ENCODE measurements at places on chromosomes 5 and 9.

GRCh38 chr5:4383518-4384198 lies 756.5 kb upstream of the ADAMTS16 start:
- no peak for DNase-seq

GRCh38 chr9:88378317-88378716 lies 9.9 kb upstream of the SPIN1 start:
- DNase-seq: no peak

GRCh38 chr5:134430001-134430569 lies 18.4 kb upstream of the CDKN2AIPNL start:
- DNase-seq: no peak

DNA sequence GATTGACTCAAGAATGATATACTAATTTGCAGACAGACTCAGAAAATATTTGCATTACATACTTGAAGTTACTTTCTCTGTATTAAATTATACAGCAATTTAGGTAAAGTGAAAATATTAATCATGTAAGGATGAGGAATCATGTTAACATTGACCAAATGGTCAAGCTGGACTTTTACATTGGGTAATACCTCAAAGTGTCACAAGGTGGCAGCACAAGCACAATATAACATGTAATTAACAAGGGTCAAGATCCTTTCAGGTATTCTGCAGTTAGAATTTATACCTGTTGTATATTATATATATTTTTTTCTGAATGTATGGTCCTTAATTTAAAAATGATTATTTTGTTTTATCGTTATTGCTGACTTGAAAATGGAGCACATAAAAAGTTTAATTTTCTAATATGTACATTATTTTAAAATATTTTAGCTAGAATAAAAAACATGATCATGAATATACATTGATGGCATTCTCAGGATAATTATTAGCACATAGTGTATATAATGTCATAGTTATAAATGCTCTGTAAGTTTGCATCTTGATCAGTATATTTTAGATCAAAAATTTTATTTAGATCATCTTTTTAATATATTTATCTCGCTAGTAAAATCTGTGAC lies 8.6 kb downstream of the HAPLN1 start:
- no peak for DNase-seq

DNA sequence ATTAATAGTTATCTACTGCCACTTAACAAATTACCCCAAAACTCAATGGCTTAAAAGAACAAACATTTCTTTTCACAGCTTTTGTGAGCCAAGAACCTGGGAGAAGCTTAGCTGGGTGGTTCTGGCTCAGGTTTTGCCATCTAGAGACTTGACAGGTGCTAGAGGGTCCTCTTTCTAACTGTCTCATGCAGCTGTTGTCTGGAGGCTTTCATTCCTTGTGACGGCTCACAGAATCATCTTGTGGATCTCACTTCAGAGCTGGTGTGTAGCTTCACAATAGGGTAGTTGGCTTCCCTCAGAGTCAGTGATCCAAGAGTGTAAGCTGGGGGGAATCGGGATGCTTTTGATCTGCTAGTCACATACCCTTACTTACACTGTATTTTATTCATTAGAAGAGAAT lies 81.2 kb upstream of the APC start:
- no peak for DNase-seq

- no peak for DNase-seq
Observed at GRCh38 chr5:110109667-110110066, 419.9 kb downstream of the MAN2A1 start.

DNA sequence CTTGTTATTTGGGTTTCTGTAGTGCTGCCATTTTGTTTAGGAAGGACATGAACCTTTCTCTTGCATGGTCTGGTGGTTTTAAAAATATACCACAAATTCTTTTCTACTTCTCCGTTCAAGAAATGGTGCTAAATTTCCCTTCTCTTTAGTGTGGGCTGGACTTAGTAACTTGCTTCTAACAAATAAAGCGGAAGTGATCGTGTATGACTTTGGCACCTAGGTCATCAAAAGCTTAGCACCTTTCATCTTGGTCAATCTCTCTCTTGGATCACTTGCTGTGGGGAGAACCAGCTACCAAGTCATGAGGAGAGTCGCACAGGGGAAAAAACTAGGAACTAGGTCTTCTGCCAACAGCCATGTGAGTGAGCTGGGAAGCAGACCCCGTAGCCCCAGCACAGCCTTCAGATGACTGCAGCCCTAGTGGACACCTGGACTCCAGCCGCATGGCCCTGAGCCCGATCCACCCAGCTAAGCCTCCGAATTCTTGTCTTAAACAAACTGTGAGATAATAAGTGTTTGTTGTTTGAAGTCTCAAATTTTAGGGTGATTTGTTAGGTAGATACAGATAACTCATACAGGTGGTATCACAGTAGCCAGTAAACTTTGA lies 87.7 kb upstream of the CKMT2 start:
- DNase-seq: no peak

DNA sequence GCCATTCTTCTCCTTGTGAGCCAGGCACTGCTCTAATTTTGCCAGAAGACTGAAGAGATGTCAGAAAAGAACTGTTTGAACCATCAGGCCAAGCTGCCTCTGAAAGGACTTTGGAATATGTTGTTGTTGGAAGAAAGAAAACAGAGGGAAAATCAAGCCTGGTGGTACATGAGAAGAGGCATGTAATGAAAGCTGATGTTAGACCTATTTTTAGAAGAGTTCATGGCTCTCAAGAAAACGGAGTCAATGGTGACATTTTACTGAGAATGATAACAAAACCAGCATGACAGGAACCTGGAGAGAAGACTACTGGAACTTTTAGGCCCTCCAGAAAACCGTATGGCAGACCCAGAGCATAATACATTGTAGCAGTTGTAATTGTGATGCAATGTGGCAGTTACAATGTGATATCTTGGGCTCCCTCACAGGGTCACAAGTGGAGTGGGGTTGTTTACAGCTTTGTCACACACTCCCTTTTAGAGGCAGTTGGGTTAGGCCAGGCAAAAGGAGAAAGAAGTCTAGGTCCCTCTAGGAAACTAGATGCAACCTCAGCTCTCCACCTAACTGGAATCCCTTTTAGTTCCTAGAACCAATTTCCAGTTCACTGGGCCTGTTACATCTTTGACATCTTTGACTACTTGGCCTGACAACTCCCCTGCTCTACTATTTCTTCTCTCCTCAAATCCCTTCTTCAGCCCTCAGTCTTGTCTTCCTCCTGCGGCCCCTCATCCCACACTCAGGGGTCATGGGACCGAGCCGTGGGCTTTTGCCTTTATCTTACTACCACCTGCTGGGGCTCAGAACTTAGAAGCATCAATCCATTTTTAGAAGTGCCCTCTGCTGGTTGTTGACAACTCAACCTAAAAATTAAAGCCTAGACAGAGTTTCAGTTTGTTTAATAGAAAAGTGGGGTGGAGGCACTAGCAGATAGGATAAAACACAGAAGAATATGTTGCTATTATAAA lies 61.2 kb upstream of the JAK2 start:
- no peak for DNase-seq

- no peak for DNase-seq
Observed at GRCh38 chr5:16980983-16981382, 44.9 kb upstream of the MYO10 start.

DNA sequence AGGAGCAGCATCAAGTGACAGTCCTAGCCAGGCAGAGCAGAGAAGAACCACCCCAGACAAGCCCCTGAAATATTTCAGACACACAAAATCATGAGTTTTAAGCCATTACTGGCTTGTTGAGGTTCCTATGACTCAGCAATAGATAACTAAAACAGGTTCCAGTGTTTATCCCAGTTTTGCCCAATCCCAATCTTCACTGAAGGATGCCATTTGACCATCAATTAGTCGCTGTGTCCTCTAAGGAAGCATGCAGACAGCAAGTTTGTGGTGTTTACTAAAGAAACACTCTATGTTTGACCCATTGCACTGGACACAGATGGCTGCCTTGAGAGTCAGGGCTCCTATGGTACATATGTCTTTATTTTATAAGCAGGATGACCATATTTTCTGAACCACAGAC lies 186.7 kb downstream of the SYK start:
- no peak for DNase-seq

GRCh38 chr9:93869088-93869487 lies 86.1 kb downstream of the BARX1 start:
- DNase-seq: no peak

DNA sequence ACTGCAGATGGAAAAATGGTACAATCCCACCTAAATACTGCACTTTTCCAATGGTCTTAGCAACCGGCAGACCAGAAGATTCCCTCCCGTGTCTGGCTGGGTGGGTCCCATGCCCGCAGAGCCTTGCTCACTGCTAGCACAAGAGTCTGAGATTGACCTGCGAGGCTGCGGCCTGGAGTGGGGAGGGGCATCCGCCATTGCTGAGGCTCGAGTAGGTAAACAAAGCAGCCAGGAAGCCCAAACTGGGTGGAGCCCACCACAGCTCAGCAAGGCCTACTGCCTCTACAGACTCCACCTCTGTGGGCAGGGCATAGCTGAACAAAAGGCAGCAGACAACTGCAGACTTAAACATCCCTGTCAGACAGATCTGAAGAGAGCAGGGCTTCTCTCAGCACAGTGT lies 221.6 kb upstream of the CTNND2 start:
- no peak for DNase-seq

GRCh38 chr9:129386812-129387177 lies 208.7 kb upstream of the IER5L start:
- DNase-seq: no peak

- DNase-seq: no peak
Observed at GRCh38 chr9:129323376-129323998, 145.4 kb upstream of the IER5L start.

- no peak for DNase-seq
Observed at GRCh38 chr9:87088192-87088591, 140.9 kb upstream of the GAS1 start.

GRCh38 chr9:88938189-88938588 lies 53.1 kb upstream of the S1PR3 start:
- DNase-seq: no peak

DNA sequence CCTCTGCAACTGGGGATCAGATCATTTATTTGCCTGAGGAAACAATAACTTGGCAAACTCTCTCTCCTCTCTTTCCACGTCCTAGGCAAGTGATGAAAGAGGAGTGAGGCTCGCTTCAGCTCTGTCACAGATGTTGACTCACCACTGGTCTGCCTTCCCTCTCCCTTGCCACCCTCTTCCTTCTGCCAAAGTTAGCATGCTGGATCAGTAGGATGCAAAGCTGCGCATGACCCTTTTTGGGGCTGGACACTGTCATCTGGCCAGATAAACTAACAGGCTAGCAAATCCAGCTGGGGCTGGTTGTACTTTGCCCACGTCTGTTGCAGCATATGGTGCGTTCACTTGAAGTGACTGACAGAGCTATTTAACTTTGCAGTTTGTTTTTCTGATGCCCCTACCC lies 36.2 kb upstream of the SMARCA2 start:
- DNase-seq: no peak

DNA sequence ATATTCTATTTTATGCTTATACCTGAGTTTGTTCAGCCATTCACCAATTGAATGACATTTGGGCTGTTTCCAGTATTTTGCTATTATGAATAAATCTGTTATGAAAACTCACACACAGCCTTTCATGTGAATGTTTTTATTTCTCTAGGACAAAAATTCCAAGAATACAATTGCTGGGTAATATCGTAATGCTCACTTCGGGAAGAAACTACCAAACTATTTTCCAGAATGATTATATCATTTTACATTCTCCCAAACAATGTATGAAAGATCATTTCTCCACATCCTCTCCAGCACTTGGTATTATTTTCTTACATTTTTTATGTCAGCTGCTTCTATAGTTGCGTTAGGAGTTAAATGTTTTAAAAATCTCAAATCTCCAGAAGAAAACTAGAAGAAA lies 58.3 kb upstream of the LHFPL2 start:
- DNase-seq: no peak

- DNase-seq: no peak
Observed at GRCh38 chr5:51599587-51599986, 216.3 kb downstream of the ISL1 start.

- DNase-seq: no peak
Observed at GRCh38 chr5:126686451-126687126, 85.8 kb downstream of the PHAX start.

GRCh38 chr5:7811715-7812114 lies 39.2 kb downstream of the CFAP90 start:
- DNase-seq: no peak

DNA sequence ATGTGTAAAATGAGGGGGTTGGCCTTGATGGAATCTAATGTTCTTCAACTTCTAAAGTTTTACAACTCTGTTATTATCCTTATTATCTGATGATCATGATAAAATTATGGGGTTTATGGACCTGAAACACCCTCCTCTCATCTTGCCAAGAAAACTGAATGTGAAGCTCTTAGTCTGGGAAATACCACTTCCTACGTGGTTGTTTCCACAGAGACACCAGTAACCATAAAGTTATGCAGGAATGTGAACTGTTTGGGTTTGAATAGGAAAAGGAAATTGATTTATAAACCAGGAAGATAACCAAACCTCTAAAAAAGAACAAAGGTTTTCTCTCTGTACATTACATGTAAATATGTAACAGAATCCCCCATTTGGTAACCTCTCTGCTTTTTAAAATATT lies 28.3 kb upstream of the RAI14 start:
- DNase-seq: no peak

DNA sequence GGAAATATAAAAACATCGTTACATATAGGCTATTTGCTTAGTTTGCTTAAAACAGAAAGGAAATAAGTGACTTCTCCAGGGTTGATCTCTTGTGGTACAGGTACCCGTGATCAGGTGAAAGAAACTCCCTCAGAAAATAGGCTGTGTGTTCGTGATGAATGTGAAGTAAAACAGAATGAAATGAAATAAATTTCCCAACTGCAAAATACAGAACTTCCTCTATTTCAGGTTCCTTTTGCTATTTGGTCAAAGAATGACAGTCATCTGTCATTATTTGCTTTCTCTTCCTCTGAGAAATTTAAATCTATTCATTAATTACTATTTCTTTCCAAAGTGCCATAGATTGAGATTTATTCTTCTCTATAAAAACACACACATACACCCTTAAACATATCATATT lies 408.1 kb downstream of the FAM170A start:
- no peak for DNase-seq

GRCh38 chr5:137128012-137128411 lies 371.1 kb downstream of the SPOCK1 start:
- no peak for DNase-seq

GRCh38 chr9:105818903-105819302 lies 124.6 kb downstream of the TMEM38B start:
- no peak for DNase-seq

- no peak for DNase-seq
Observed at GRCh38 chr5:165325221-165325620, 1819.8 kb downstream of the MAT2B start.

DNA sequence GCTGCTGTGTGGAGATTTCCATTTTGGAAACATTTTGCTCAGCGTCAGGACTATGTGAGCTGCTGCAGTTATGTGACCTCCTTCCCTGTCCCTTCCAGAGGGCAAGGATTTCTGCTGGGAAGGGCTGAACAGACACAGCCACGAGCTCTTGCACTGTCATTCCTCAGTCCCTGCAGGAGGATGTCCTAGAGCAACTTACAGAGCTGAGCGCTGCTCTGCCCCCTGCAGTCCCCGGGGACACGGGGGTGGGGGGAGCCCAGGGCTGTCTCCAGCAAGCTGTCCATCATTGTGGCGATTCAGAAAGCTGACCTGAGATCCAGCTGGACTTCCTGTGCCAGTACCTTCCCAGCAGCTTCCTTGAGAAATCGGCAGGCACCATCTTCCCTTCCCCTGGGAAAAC lies 28.0 kb upstream of the MAP1B start:
- no peak for DNase-seq

GRCh38 chr5:118637947-118638670 lies 350.2 kb downstream of the DTWD2 start:
- no peak for DNase-seq

Measured in stimulated activated naive CD4-positive, alpha-beta T cell (primary cell).